Urinary bladder (tissue), 4 donors: ENCODE measurements at places on chromosomes 12 and 14. TPM values are rescaled to one million over a fixed set of nuclear protein-coding genes. Genes with fewer than 3 reads are reported as not detected.

Gene AACS
- total RNA-seq, result 14.9 TPM

Gene PCBP2
- total RNA-seq, result 395 TPM

Gene CERS5
- 51.0 TPM for total RNA-seq

Gene KRT81
- total RNA-seq, result not detected

Gene FGD4
- total RNA-seq, result 24.8 TPM

Gene ADAMTS20
- 1.0 TPM for total RNA-seq

Gene DBX2
- 0.26 TPM for total RNA-seq

Gene WASHC4
- total RNA-seq, result 209 TPM

Gene NANOG
- 0.21 TPM for total RNA-seq

Gene CACNA1C
- total RNA-seq, result 25.7 TPM

Gene C12orf54
- 1.5 TPM for total RNA-seq

Gene SAMD15
- 1.3 TPM for total RNA-seq

Gene ERP27
- 27.3 TPM for total RNA-seq
